Mesothelial cell of epicardium (in vitro differentiated cells): ENCODE measurements at places on chromosomes 7 and 10. TPM values are rescaled to one million over a fixed set of nuclear protein-coding genes. Genes with fewer than 3 reads are reported as not detected.

DNA sequence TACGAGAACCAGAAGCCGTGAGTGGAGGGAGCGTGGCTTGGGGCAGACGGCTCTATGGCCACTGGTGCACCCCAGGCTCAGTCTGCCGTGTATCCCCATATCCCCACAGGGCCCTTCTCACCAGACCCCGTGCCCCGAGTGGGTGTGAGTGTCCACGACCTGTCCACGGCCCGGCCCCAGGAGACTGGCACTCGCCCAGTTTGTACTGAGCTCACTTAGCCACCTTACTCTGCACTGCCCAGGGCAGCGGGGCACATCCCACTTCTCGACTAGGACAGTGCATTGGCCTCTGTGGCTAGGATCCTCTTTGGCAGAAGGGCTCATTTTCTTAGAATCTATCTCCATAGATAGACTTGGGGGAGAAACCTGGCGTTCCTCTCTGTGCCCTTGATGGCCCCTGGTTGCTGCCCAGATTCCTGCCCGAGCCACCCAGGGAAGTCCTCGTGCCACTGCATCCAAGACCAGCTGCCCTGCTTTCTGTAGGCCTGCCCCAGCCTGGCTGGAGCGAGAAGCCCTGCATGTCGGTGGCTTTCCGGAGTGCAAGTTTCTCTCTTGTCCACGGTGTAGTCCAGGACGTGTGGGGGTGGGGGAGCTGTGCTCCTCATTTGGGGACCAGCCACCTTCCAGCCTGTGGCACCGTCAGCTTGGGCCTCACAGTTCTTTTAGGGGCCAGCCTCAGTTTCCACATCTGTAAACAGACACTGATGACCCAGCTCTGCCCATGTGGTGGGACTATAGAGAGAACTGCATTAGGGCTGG lies 11.9 kb downstream of the TMEM120A start:
- H3K36me3 ChIP-seq, result peaks cover 15% of the 10 kb centered on the region
- no peak overlapping the region for H3K27ac ChIP-seq
- no peak overlapping the region for H3K4me3 ChIP-seq
- DNase-seq, result no peak
- H3K27me3 ChIP-seq, result no peaks in the 10 kb centered on the region
- H3K4me1 ChIP-seq, result no peaks in the 10 kb centered on the region

GRCh38 chr7:93231259-93231658 lies 907 bp upstream of the VPS50 start:
- peaks cover 3% of the 10 kb centered on the region for H3K4me1 ChIP-seq
- H3K27me3 ChIP-seq, result peaks cover 25% of the 10 kb centered on the region
- H3K27ac ChIP-seq, result peak overlapping the region; percentile 95
- H3K4me3 ChIP-seq, result peak overlapping the region; percentile 92
- H3K36me3 ChIP-seq, result no peaks in the 10 kb centered on the region

DNA sequence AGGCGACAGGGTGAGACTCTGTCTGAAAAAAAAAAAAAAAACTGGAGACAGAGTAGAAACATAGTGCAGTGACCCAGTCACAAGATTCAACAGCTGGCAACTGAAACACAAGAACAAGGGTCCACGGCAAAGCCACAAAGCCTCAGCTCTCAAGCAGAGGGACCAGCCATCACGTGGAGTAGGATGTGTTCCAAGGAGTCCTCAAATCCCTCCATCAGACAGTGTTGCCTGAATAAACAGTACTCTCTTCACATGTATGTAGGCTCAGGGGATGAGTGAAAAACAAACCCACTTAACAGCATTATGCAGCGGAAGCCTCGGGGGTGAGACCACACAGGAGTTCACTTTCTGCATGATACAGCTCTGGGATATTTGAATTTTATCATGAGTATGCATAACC lies 62.0 kb downstream of the SLIT1 start:
- no peak overlapping the region for H3K4me3 ChIP-seq
- H3K36me3 ChIP-seq, result no peaks in the 10 kb centered on the region
- DNase-seq, result no peak
- no peaks in the 10 kb centered on the region for H3K4me1 ChIP-seq
- H3K27ac ChIP-seq, result no peak overlapping the region
- H3K27me3 ChIP-seq, result peaks cover 62% of the 10 kb centered on the region

DNA sequence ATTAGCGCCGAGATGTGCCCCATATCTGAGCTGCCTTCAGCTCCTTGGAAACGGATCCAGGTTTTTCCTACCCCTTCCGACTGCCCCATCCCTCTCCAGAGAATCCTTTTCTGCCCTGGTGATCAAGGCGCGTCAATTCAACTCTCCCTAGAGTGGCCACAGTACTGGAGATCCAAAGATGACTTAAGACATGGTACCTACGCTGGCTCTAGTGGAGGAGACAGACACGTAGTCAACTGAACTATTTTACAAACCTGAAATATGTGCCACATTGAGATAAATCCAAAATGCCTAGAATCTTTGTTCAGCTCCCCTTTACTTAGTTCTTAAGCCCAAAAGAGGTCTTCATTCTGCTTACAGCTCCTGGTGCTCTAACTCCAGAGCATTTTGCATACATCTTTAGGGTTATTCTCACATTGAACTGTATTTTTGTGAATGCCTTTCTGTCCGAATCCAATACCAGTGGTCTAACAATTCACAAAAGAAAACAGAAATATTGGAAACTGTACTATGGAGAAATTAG lies 444 bp upstream of the TNPO3 start:
- peak overlapping the region; percentile 98 for H3K4me3 ChIP-seq
- H3K36me3 ChIP-seq, result no peaks in the 10 kb centered on the region
- H3K4me1 ChIP-seq, result peaks cover 25% of the 10 kb centered on the region
- peaks cover 3% of the 10 kb centered on the region for H3K27me3 ChIP-seq
- H3K27ac ChIP-seq, result peak overlapping the region; percentile 100
- DNase-seq, result no peak

GRCh38 chr7:117424090-117424829 lies 3.0 kb downstream of the ASZ1 start:
- no peaks in the 10 kb centered on the region for H3K36me3 ChIP-seq
- H3K4me1 ChIP-seq, result no peaks in the 10 kb centered on the region
- no peaks in the 10 kb centered on the region for H3K27me3 ChIP-seq
- H3K27ac ChIP-seq, result no peak overlapping the region
- no peak overlapping the region for H3K4me3 ChIP-seq
- DNase-seq, result no peak

DNA sequence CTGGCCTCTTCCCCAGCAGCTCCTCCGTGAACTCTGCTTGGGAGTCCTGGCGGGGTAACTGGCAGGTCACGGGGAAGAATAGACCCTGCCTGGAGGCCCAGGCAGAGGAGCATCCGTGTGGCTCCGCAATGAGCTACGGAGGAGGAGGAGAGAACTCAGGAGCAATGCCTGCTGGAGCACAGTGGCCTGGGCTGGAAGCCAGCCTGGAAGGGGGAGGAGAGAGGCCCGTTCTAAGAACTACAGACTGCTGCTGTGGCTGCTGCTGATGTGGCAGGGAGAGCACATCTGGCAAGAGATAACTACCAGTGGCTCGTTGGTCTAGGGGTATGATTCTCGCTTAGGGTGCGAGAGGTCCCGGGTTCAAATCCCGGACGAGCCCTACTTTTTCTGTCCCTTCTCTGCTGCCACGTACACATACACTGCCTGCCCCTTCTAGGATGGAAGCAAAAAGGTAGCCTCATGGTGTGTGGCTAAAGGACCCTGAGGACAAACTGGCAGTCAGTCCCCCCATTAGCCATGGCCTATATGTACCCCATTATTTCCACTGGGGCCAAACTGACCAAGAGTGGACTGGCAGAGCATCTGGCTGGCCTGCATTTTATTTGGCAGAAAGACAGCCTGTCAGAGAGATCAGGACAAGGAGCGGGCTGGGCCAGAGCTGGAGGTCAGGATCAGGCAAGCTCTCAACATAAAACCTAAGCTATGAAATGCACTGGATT lies 7.7 kb upstream of the OPN1SW start:
- peak overlapping the region; percentile 83 for H3K27ac ChIP-seq
- H3K4me1 ChIP-seq, result peaks cover 6% of the 10 kb centered on the region
- H3K4me3 ChIP-seq, result peak overlapping the region; percentile 62
- H3K27me3 ChIP-seq, result peaks cover 13% of the 10 kb centered on the region
- no peaks in the 10 kb centered on the region for H3K36me3 ChIP-seq
- peak; percentile 78 for DNase-seq

GRCh38 chr10:109912335-109913281 lies 10.7 kb downstream of the XPNPEP1 start:
- no peak overlapping the region for H3K27ac ChIP-seq
- no peak overlapping the region for H3K4me3 ChIP-seq
- peaks cover 8% of the 10 kb centered on the region for H3K4me1 ChIP-seq
- no peak for DNase-seq
- H3K27me3 ChIP-seq, result no peaks in the 10 kb centered on the region

GRCh38 chr7:158442260-158442659 lies 145.4 kb downstream of the PTPRN2 start:
- H3K4me1 ChIP-seq, result no peaks in the 10 kb centered on the region
- peaks cover 17% of the 10 kb centered on the region for H3K27me3 ChIP-seq
- DNase-seq, result no peak
- H3K36me3 ChIP-seq, result no peaks in the 10 kb centered on the region
- H3K4me3 ChIP-seq, result no peak overlapping the region
- H3K27ac ChIP-seq, result no peak overlapping the region

- no peak overlapping the region for H3K27ac ChIP-seq
- no peak overlapping the region for H3K4me3 ChIP-seq
- H3K36me3 ChIP-seq, result no peaks in the 10 kb centered on the region
- DNase-seq, result no peak
- H3K27me3 ChIP-seq, result peaks cover 10% of the 10 kb centered on the region
- peaks cover 13% of the 10 kb centered on the region for H3K4me1 ChIP-seq
These were observed 152.0 kb upstream of the PCBD1 start for GRCh38 chr10:71040343-71040742.

The CHN2 gene
- 6.9 to 8.0 TPM (median 7.0 TPM) in 3 replicates for total RNA-seq

The C7orf25 gene
- 5.0 to 5.8 TPM (median 5.7 TPM) in 3 replicates for total RNA-seq

The PRR15 gene
- 4.9 to 7.2 TPM (median 6.6 TPM) in 3 replicates for total RNA-seq
